Stimulated activated CD4-positive, alpha-beta T cell treated with anti-CD3 and anti-CD28 coated beads, Interleukin-4, amount 100 ng/mL, for 1 hour (primary cell): ENCODE measurements at places on chromosomes 3 and 15.

GRCh38 chr3:147421184-147421912 lies 12.2 kb downstream of the ZIC1 start:
- no peak for DNase-seq

- no peak for DNase-seq
Measured at GRCh38 chr15:45904019-45904418, 269.2 kb downstream of the SQOR start.

DNA sequence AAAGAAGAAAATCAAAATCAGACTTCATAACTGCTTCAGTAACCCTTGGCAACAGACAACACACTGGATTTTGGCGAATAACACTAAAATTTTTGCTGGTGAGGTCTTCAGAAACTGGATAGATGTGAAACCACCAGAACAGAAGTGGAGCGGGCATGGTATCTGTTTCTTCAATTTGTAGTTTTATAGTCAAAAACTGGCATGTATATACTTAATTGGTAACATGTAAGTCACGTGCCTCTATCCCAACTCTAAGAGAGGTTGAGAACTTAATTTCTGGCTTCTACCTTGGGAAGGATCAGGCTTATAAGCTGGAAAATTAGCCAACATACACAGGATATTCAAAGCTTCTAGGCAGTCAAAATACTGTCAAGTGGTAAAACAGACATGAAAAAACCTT lies 172.6 kb upstream of the CHL1 start:
- DNase-seq = no peak

DNA sequence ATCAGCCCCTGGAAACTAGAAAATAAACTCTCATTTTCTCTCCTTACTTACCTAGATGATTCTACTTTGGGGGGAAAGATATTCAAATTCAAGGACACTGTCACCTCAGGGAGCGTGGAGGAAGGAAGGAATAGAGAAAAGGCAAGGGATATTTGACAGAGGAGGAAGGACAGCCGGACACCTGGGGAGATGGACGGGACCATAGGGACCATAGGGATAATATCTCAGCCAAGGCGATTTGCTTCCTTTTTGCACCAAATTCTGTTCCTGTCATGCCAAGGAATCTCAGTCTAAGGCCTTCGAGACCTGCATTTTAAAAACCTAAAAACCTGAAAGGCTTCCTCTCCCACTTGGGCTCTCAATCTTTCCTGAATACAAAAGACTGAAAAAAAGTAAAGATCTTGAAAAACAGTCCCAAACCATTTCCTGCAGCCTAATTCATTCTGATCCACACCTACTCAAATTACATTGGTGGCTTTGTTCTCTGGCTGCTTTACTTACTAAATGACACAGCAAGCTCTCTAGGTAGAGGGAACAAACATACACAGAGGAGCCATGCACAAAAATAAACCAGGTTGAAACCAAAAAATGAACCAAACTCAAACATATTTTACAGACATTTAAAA lies 73.9 kb upstream of the SLC24A5 start:
- DNase-seq = no peak

GRCh38 chr3:10648181-10648580 lies 142.8 kb upstream of the ATP2B2 start:
- DNase-seq = no peak

GRCh38 chr3:47813551-47814177 lies 10.7 kb downstream of the DHX30 start:
- no peak for DNase-seq

- no peak for DNase-seq
Measured at GRCh38 chr3:70565861-70566260, 253.4 kb upstream of the MDFIC2 start.

DNA sequence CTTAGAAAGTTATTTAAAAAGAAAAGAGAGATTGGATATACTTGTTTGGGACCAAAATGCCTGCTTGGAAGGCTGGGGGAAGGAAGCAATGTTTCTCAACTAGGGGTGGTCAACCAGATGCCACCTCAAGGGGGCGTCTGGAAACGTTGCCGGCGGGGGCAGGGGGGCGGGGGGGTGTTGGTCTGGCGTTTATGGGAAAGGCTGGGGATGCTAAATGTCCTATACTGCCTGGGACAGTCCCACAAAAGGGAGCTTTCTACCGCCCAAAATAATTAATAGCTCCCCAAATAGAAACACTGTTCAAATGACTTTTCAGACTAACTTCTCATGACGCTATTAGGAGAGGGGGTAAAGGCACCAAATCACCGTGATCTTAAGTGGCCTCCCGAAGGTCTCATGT lies 2.2 kb downstream of the POLG start:
- DNase-seq = no peak

DNA sequence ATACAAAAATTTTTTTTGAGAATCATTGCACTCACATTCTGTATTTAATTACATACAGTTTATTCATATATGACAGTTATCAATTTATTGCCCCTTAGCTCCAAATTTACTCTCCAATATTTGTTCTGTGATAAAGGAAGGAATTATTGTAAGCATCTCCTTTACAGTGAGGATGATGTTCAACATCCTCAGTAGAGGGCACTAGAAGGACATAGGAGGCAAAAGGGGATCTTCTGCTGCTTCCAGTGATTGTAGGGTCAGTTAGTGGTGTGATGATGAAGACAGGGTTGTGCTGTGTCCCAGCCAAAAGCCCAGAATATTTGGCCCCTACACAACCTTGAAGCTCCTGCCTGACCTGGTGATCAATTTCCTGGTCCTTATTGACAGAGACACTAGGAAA lies 89.9 kb upstream of the DCBLD2 start:
- no peak for DNase-seq

DNA sequence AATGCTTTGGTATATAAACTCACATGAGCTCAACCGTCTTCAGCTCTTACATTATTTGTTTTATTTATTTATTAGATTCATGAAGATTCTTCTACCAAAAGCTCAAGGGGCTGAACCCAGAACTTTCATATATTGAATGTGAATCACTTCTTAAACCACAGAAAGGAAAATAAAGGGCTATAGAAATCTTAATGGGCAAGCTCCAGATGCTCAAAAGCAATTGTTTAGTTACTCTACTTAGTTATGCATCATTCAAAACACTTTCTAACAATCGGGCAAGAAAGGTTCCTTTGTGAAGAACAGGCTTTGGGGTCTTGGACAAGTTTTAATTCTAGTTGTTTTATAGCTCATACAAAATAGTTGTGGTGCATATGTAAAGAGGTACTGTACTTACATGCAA lies 380.2 kb downstream of the TIGIT start:
- no peak for DNase-seq

DNA sequence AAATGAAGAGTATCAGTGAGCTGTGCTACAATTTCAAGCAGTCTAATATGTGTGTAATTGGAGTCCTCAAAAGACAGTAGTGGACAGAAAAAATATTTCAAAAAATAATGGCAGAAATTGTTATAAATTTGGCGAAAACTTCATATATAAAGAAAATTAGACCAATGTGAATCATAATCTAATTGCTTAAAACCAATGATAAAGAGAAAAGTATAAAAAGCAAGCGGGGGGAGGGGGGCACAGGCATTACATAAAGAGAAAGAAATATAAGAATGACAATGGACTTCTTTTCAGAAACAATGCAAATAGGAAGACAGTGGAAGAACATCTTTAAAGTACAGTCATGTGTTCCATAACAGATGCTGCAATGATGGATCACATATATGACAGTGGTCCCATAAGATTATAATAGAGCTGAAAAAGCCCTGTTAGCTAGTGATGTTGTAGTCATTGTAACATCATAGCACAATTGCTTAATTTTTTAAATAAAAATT lies 7.9 kb upstream of the PXYLP1 start:
- DNase-seq = no peak

- no peak for DNase-seq
Measured at GRCh38 chr15:77575203-77575934, 57.3 kb downstream of the LINGO1 start.

DNA sequence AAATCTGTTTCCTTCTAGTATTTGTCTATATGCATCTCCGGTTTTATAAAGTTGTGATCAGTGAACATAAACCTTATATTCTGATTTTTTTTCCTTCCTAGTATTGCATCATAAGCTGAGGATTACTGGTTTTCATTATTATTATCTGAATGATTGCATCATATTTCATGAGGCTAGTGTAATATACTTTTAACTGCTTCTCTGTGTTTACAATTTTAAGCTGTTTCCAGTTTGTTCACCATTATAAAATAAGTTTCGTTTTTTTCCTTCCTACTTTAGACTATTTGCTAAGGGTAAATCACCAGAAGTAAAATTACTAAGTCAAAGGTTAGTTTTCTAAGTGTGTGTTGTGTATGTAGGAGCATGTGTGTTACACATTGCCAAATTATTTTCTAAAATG lies 20.2 kb downstream of the SEMA6D start:
- no peak for DNase-seq

GRCh38 chr3:165555785-165556184 lies 281.4 kb downstream of the BCHE start:
- no peak for DNase-seq

DNA sequence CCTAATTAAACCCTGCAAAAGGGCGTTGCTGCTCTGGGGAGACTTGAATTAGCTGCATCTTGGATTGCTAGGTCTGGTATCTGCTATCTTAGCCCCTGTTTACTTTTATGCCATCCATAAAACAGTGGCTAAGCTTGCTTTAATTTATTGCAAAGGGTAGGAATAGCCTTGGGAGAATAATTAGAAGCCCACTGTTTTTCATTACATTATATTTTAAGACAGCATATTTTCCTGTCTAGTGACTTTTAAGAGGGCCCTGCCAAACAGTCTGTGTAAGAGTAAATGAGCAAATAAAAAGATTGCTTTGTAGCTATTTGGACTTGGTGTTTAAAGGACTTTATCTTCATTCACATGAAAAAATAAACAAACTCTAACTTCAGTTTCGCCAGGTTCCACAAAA lies 17.4 kb upstream of the SUSD5 start:
- no peak for DNase-seq

GRCh38 chr15:26670116-26670515 lies 102.8 kb downstream of the GABRB3 start:
- no peak for DNase-seq

DNA sequence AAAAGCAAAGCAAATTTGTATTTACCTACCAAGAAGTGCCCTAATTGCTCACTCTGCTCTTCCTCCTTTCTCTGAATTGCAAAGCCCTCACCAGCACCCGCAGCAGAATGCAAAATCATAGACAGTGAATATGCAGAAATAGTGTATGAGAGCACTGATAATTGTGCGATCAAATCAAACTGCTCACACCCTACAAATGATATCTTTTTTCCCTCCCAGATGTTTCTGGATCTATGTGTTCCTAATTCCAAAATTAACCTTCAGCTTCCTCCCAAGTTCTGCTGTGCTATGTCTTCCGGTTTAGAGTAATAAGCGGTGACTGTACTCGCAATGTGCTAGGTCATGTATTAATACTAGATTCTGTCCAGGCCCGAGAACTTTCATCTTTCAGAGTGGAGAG lies 3.4 kb downstream of the GHSR start:
- DNase-seq = no peak

GRCh38 chr15:81037952-81038743 lies 37.4 kb downstream of the TLNRD1 start:
- no peak for DNase-seq

DNA sequence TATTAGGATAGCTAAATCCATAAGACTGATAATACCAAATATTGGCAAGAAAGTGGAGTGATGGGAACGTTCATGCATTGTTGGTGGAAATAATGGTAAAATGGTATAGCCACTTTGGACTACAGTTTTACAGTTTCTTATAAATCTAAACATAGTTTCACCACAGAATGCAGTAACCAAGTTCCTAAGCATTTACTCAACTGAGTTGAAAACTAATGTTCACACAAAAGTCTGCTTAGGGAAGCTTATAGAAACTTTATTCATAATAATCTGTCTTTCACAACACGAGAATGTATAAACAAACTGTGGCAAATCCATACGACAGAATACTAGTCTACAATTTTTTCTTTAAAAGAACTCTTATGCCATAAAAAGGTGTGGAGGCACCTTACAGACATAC lies 969.3 kb downstream of the FHIT start:
- DNase-seq = no peak

GRCh38 chr15:77251662-77252061 lies 168.2 kb downstream of the PEAK1 start:
- peak; percentile 6 for DNase-seq

DNA sequence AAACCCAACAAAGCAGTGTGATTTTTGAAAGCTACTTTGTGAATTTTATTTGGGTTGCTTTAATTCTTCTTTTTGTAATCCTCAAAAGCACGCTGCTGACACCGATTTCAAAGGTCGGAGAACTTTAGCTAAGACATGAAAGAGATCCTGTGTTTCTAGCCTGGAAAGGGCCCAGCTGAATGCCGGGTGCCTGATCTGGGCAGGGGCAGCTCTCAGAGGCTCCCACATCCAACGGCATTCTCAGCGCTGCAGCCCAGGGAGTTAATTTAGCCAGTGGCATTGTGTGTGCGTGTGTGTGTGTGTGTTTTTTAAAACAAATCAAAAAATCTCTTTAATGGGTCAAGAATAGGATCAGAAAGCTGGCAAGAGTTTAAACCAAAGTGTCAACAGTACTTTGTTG lies 6.6 kb downstream of the RBP1 start:
- no peak for DNase-seq

- DNase-seq = no peak
Measured at GRCh38 chr3:104717828-104718196, 648.9 kb upstream of the ALCAM start.

GRCh38 chr15:60648928-60649679 lies 170.2 kb upstream of the ICE2 start:
- DNase-seq = no peak

DNA sequence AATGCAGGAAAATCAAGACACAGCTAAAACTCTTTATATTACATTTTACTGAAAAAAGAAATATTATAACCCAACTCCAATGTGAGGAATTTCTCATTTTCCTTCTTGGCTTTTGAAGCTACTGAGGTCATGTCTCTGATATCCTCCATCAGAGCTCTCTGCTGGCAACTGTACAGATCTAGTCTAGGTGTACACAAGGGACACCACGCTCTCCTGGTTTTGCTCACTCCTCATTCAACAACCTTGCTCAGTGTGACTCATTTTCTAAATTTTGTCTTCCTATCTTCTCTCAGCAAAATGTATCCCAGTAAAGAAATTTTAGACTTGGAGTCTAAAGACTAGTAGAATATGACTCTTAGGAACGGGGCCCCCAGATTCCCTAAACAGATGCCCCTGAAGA lies 144.3 kb downstream of the KCNMB2 start:
- no peak for DNase-seq

DNA sequence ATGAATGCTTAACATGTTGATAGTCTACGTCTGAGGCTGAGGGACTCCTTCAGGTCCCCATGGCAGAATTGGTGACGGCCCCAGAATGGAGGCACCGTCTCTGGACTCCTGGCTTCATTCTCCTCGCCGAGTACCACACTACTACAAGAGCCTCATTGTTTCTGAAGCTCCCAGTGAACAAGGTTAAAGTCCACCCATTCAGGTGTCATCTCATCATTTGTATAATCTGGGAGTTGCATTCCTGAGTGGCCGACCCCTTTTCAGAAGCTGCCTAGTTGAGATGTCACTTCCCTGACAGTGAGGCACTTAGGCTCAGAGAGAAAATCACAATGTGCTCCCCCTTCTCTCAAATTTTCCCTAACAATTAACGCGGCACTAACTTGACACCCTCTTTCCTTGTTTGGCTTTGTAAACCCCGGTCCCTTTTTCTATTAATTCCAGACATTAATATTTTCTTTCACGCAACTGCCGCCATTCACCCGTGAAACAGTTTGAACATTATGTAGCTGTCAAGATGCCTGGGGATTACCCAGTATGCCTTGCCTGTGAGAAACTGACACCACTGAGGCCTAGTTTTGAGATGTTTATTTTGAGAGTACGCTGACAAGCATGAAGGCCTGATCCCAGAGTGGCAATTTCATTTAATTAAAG lies 105.6 kb downstream of the MCTP2 start:
- no peak for DNase-seq
